ENCODE measurements at places on chromosomes 7 and 10.

DNA sequence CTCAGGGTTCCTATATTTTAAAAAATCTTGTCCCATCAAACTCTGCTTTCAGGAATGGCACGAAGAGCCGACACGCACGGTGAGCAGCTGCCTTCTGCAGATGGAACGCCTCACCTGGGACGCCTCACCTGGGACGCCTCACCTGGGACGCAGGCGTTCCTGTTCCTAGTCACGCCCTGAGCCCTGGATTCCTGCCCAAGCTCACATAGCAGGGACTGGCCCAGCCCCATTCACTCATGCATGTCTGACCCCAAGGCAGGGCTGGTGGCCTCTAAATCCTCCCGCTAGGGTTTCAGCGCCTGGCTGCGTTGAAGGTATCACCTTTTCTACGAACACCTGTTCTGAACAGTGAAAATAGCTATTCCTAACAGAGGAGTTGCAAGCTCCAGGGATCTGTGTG, 49.8 kb downstream of the CARD11 start:
- no peak for DNase-seq

DNA sequence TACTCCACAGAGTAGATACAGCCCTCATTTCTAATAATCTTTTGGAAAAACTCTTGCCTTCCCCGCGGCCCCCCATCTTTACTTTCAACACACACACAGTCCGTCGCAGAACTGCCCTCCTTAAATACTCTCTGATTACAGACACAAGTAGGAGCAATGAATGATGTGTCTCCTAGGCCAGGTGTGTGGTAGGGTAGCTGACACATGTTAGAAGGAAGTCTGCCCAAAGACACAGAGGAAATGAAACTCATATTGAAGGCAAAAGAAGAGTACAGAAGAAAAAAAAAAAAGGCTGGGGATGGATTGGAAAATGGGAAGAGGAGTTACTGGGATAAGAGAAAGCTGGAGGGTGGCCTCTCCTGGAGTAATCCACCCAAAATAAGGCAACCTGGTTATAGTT, 14.6 kb downstream of the OPALIN start:
- no peak for DNase-seq

DNA sequence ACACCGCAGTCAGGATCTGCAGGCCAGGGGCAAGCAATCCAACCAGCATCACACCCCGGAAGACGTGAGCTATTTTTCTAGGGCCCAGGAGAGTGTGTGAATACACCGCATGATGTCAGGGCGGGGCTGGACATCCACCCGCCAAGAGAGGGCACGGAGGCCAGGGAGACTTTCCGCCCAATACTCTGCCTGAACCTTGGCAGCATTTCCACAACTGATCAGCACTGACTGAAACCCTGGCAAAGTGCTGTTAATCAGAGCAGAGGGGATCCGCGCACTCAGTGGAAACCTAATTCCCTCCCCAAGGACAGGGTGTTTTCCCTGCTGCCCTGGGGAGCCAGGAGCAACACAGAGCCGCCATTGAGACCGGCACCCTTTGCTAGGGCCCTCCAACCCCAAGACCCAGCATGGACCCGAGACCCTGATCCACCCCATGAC, 8.2 kb downstream of the MAD1L1 start:
- DNase-seq, result no peak

GRCh38 chr7:126937171-126937570, 315.6 kb downstream of the GRM8 start:
- no peak for DNase-seq

DNA sequence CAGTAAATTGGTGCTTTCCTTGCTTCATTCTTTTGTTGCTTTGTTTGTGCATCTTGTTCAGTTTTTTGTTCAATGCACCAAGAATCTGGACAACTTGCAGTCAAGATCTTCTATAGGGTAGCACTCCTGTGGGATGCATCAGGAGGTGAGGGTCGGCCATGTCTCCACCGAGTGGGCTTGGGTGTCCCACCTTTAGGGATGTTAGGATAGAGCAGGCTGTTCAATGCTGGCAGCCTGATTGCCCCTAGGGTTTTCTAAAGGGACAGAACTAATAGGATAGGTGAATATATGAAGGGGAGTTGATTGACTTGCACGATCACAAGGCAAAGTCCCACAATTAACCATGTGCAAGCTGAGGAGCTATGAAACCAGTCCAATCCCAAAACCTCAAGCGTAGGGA, 109.9 kb downstream of the GLRX3 start:
- no peak for DNase-seq

- DNase-seq, result no peak
Measured at GRCh38 chr10:36266923-36267322, 624.8 kb upstream of the FZD8 start.

DNA sequence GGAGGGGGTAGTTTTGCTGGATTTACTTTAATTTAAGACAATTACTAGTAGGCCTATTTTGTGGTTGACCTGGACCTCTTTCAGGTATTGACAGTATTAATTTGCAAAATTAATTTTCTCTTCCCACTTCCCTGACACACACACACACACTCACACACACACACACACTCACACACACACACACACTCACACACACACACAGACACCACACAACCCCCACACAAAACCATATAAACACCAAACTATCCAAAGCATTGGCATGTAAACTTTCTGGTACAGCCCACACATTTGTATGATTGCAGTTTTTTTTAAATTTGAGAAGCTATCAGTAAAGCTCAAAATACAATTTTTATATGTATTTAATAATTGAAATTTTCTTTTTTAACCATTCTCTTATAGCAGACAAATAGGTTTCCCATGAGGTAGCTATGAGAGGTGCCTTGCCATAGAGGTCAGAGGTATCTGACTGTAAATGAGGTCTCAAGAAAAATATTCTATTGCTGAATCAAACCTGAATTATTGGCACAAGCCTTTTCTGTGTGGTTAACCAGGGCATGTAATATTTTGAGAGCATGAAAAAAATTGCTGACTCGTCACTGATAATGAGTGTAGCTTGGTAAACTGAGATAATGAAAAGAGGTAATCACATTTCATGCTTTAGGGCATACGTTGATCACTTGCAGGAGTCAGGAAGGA, 306.5 kb downstream of the GATA3 start:
- DNase-seq, result no peak

Measured in GDM1 (cell line).